ENCODE measurements at places on chromosomes 6 and 20. TPM values are rescaled to one million over a fixed set of nuclear protein-coding genes. Genes with fewer than 3 reads are reported as not detected.

DNA sequence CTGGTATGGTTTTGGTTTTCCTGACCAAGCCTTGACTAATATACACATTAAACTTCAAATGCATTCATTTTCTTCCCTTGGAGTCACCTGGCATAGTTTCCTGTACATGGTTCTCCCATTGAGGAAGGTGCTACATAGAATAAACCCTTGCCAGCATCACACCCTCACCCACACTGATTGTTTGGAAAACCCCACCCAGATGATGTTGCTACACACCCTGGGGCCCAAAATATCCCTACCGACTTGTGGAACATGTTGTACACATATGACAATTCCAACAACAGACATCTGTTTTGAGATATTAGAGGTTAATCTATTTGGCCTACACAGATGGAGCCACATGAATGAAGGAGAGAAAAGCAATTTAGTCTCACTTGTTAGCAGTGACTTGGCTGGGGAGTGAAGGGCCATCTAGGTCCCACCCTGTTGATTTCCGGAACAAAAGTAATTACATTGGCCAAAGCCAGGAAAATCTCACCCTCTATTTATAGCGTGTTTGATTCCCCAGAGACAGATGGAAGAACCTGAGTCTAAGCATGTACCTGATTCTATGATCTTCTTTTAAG is 606.0 kb upstream of the BTBD3 start:
- DNase-seq = no peak

- DNase-seq = no peak
These were observed 111.3 kb downstream of the OR2B2 start for GRCh38 chr6:27800731-27801373.

DNAH8 gene
- polyA plus RNA-seq = 0.26 TPM

SLC16A10 gene
- 4.3 TPM for polyA plus RNA-seq

DNA sequence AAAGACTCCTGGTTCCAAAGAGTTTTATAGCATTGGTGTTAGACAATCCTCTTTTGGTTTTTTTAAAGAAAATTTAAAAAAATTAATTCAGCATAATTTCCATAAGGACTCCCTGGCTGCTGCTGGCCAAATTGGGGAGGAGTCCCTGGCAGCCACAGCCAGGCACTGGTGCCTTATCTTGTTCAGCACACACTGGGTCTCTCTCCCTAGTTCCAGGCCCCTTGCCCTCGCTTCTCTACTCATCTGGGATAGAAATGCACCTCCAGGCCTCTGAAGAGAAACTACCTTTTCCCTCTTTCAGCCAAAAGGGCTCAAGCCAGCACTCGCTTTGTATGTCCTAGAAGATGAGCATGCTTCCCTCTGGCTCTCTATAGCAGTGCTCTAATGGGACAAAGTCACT is 13.4 kb upstream of the MAPK13 start:
- DNase-seq = no peak

- DNase-seq = no peak
These were observed 34.5 kb downstream of the NTSR1 start for GRCh38 chr20:62742979-62743776.

PSMF1 gene
- 123 TPM for polyA plus RNA-seq

- no peak for DNase-seq
These were observed 27.1 kb upstream of the FAM217A start for GRCh38 chr6:4105980-4106536.

OR2H2 gene
- polyA plus RNA-seq = 0.07 TPM

Data from right lung (tissue), 10 donors.